Heart left ventricle (tissue), 16 donors: ENCODE measurements at places on chromosomes 11 and 22.

- DNase-seq = no peak
- H3K4me3 ChIP-seq = no peak overlapping the region
- H3K27ac ChIP-seq = peak overlapping the region; percentile 90
- no peaks in the 10 kb centered on the region for H3K4me1 ChIP-seq
- H3K36me3 ChIP-seq = peaks cover 3% of the 10 kb centered on the region
These were observed 25.9 kb upstream of the SCARF2 start for GRCh38 chr22:20463324-20464095.

DNA sequence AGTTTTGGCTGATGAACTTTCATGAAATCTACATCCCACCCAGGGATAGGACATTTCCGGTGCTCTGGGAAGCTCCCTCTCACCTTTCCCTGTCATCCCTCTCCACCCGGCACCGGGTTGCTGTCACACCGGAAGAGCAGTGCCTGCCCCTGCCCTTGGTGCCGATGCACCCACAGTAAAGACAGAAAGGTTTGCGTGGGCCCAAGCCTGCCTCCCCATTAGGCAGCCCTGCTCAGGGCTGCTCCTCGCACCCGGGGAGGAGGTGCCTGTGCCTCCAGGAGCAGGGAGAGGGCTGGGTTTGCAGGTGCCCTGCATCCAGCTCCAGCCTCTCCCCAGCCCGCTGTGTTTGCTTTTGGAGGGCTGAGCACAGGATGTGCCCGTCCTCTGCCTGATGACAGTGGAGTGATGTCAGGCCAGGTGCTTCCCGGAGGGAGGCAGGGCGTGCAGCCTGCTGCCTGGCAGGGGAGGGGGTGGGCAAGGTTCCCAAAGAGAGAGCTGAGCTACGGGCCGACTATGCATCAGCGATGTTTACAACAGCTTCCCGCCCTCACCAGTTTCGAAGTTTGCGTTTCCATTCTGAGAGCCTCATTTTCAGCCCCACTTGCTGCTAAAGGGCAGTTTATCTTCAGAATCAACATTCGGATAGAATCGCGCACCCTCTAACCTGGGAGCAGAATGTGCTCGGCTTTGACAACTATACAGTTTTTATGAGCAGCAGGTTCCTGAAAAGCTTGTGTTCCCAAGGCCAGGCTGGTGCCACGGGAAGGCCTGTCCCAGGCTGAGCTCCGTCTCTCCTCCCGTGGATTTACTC, 83.2 kb upstream of the CLDN5 start:
- no peaks in the 10 kb centered on the region for H3K36me3 ChIP-seq
- no peaks in the 10 kb centered on the region for H3K27me3 ChIP-seq
- H3K4me1 ChIP-seq = peaks cover 17% of the 10 kb centered on the region
- no peak for DNase-seq
- H3K4me3 ChIP-seq = no peak overlapping the region
- no peak overlapping the region for H3K27ac ChIP-seq

GRCh38 chr11:103525069-103525468, 415.8 kb downstream of the DYNC2H1 start:
- no peak overlapping the region for H3K27ac ChIP-seq
- no peaks in the 10 kb centered on the region for H3K4me1 ChIP-seq
- H3K4me3 ChIP-seq = no peak overlapping the region
- H3K27me3 ChIP-seq = no peaks in the 10 kb centered on the region
- H3K36me3 ChIP-seq = no peaks in the 10 kb centered on the region
- DNase-seq = no peak

GRCh38 chr11:121500717-121501116, 48.0 kb upstream of the SORL1-AS1 start:
- no peak overlapping the region for H3K4me3 ChIP-seq
- DNase-seq = no peak
- no peak overlapping the region for H3K27ac ChIP-seq
- H3K36me3 ChIP-seq = no peaks in the 10 kb centered on the region
- H3K4me1 ChIP-seq = no peaks in the 10 kb centered on the region

DNA sequence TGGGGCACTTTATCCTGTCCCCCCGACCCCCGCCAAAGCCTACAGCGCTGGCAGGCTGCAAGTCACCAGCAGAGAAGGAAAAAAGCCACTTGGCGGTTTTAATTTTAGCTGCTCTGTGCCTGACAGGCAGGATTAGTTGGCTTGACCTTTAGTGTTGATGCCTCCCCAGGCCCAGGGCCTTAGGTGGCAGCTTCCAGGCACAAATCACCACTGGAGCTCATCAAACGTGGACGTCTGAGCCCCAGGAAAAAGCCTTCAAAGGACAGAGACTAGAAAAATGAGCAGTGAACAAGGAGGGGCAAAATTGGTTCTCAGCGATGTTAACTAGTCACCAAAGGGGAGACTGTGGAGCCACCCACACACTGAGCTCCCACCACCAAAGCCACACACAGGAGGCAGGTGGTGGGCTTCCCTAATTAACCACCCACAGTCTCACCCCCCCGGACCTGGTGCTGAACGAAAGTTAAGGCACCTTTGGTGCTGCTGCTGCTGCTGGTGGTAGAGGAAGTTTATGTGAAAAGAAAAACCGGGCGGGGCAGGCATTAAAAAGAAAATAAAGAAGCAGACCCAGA, 4.4 kb upstream of the PYGM start:
- H3K36me3 ChIP-seq = peaks cover 38% of the 10 kb centered on the region
- no peaks in the 10 kb centered on the region for H3K27me3 ChIP-seq
- H3K27ac ChIP-seq = peak overlapping the region; percentile 82
- no peak overlapping the region for H3K4me3 ChIP-seq

DNA sequence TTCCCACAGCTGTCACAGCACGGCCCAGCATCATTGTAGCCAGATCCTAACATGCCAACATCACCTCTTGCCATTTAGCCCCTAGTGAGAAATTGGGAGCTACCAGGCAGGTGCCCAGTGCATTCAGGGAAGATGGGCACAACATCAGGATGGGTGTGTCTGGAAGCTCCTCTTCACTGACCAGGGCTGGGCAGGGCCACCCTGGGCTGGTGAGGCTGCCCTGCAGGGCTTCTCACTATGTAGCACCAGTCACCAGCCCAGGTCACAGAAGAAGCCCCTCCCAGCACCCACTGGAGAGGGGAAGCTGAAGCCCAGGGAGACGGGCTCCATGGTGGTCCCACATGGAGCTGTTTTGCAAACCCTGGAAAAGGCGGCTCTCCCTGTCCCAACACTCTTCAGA, 13.9 kb downstream of the ZNF74 start:
- H3K4me3 ChIP-seq = no peak overlapping the region
- H3K27me3 ChIP-seq = no peaks in the 10 kb centered on the region
- H3K4me1 ChIP-seq = no peaks in the 10 kb centered on the region
- H3K27ac ChIP-seq = no peak overlapping the region

DNA sequence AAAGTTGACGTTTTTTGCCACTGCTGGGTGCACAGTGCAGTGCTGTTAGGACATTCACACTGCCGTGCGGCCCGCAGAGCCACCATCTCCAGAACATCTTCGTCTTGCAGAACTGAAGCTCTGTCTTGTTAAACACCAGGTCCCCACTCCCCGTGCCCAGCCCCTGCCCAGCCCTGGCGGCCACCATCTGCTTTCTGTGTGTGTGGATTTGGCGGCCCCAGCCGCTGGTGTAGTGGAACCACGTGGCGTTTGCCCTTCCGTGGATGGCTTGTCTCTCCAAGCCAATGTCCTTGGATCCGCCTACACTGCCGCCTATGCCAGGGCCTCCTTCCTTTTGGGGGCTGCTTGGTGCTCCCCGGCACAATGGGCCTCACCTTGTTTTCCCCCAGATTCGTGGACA, 8.2 kb upstream of the MUC5AC start:
- H3K27ac ChIP-seq = no peak overlapping the region
- no peak overlapping the region for H3K4me3 ChIP-seq
- peaks cover 9% of the 10 kb centered on the region for H3K4me1 ChIP-seq
- no peak for DNase-seq
- H3K36me3 ChIP-seq = no peaks in the 10 kb centered on the region
- no peaks in the 10 kb centered on the region for H3K27me3 ChIP-seq

DNA sequence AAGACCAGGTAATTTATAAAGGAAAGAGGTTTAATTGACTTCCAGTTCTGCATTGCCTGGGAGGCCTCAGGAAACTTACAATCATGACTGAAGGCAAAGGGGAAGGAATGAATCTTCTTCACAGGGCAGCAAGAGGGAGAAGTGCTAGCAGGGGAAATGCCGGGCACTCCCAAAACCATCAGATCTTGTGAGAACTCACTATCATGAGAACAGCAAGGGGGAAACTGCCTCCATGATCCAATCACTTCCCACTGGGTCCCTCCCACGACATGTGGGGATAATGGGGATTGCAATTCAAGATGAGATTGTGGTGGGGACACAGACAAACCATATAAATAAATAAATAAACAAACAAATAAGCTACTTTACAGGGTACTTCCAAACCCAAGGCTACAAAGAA, 28.8 kb upstream of the EXPH5 start:
- H3K36me3 ChIP-seq = no peaks in the 10 kb centered on the region
- no peak for DNase-seq
- H3K4me1 ChIP-seq = no peaks in the 10 kb centered on the region
- no peak overlapping the region for H3K4me3 ChIP-seq
- H3K27me3 ChIP-seq = no peaks in the 10 kb centered on the region

GRCh38 chr11:72217841-72218240, 1.2 kb downstream of the FOLR2 start:
- no peaks in the 10 kb centered on the region for H3K27me3 ChIP-seq
- H3K27ac ChIP-seq = peak overlapping the region; percentile 86
- no peaks in the 10 kb centered on the region for H3K36me3 ChIP-seq
- H3K4me1 ChIP-seq = peaks cover 10% of the 10 kb centered on the region

DNA sequence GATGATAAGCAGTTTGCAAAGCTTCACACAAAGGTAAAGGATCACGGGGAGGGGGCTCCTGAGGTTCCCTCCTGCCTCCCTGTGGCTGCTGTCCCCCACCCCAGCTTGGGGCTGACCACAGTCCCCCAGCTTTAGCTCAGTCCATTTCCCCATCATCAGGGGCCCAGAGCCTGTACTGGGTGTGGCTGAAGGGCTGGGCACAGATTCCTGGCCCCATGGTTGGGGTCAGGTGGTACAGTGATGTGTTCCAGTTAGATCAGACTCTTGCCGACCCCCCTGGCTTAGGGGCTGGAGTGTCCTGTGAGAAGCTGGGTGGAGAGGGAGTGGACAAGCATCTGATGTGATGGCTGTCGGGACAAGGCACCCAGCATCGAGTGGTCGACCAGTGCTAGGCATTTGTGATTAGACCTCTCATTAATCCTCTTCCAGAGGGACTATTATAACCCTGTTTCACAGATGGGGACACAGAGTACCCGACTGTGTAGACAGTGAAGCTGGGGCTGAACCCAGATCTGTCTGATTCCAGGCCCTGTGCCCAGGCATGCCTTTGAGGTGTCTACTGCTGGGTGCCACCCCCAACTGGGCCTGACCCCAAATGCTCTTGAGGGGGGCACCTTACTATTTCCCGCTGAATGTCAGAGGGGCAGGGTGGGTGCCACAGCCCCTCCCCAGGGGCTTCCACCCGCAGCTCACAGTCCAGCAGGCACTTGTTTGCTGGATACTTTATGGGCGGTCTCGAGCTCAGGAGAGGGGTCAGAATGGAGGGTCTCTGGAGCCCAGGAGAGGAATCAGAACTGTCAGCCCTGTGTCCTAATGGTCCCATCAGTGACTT, 4.3 kb downstream of the SHANK3 start:
- peak overlapping the region; percentile 65 for H3K4me3 ChIP-seq
- no peaks in the 10 kb centered on the region for H3K36me3 ChIP-seq
- peaks cover 41% of the 10 kb centered on the region for H3K4me1 ChIP-seq
